ENCODE measurements at places on chromosomes 5 and 9. TPM values are rescaled to one million over a fixed set of nuclear protein-coding genes. Genes with fewer than 3 reads are reported as not detected.
A peak's percentile ranks its signal among the peaks of the same experiment; 100 is the strongest.

GRCh38 chr9:134922066-134922931 is 4.6 kb upstream of the FCN1 start:
- DNase-seq: no peak
- H3K36me3 ChIP-seq: peaks cover 3% of the 10 kb centered on the region
- no peaks in the 10 kb centered on the region for H3K4me1 ChIP-seq
- H3K4me3 ChIP-seq: no peak overlapping the region
- no peaks in the 10 kb centered on the region for H3K27me3 ChIP-seq
- no peak overlapping the region for H3K27ac ChIP-seq

GRCh38 chr5:103014983-103015382 is 105.0 kb downstream of the GIN1 start:
- no peaks in the 10 kb centered on the region for H3K4me1 ChIP-seq
- no peaks in the 10 kb centered on the region for H3K27me3 ChIP-seq

DNA sequence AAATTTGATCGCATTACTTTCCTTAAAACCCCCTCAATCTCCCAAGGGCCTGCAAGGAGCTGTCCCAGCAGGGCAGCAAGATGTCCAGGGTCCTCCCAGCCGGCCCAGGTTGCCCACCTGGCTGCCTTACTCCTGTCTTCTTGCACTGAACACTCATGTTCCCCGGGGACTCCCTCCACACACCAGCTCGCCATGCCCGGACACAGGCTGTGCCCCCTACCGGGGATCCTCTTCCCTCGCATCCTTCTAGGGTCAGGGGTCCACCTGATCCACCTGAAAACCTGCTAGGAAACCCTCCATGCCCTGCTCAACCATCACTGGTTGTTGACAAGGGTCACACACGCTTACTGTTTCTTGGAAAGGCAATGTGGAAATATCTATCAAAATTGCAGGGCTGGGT is 172.0 kb upstream of the MSX2 start:
- no peaks in the 10 kb centered on the region for H3K4me1 ChIP-seq
- no peaks in the 10 kb centered on the region for H3K27me3 ChIP-seq
- H3K4me3 ChIP-seq: no peak overlapping the region
- no peaks in the 10 kb centered on the region for H3K36me3 ChIP-seq
- H3K27ac ChIP-seq: no peak overlapping the region

TOR4A gene
- 6.2 TPM for total RNA-seq

FOXD4L5 gene
- not detected for total RNA-seq

DNA sequence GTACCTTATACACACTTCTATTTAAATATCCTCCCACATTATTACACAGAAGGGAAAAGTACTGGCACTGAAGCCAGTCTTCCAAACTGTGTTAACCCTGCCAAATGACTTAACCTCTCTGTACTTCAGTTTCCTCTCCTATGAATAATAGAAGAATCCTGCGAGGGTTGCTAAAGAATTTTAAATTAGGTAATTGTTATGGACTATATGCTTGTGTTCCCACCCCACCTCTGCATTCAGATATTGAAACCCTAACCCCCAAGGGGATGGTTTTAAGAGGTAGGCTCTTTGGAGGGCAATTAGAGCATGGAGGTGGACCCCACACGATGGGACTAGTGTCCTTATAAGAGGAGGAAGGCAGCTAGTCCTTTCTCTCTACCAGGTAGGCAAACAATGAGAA is 72.7 kb downstream of the TTLL11 start:
- H3K36me3 ChIP-seq: no peaks in the 10 kb centered on the region
- DNase-seq: no peak
- peaks cover 12% of the 10 kb centered on the region for H3K4me1 ChIP-seq
- no peaks in the 10 kb centered on the region for H3K27me3 ChIP-seq
- H3K27ac ChIP-seq: no peak overlapping the region

- DNase-seq: no peak
- H3K27ac ChIP-seq: no peak overlapping the region
- peak overlapping the region; percentile 81 for H3K4me3 ChIP-seq
- H3K36me3 ChIP-seq: no peaks in the 10 kb centered on the region
- H3K4me1 ChIP-seq: no peaks in the 10 kb centered on the region
These were observed 697 bp downstream of the SLC1A1 start for GRCh38 chr9:4490705-4491625.

DNA sequence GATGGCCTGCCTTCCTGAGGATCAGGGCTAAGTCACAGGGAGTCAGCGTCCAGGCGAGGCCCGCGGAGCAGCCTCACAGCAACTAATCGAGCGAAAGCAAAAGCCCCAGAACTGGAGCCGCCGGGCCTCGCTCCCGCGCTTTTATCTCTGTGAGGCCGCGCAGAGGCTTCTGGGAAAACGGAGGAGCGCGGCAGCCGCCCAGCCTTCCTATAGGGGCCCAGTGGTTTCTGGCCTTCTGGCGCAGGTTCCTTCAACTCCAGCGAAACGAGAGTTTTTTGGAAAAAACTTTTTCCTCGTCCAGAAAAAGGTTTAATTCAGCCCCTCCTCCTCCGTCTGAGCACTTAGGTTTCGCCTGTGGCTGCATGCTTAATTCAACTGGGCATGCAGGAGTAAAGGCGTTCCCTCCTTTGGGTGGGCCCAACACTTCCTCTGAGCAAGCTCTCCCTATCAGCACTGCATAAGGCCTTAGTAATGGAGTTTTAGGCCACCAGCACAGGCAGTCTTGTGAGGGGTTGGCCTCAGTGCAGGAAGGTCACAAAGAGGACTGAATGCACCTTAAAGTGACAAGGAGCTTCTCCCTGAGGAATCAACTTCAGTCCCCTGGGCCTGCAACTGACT is at the start of gene MEIKIN:
Gene MEIKIN (minus strand): TSS at position 113 of the 618 bp plus-strand sequence. CDS start 158 bp downstream, outside the sequence.
- DNase-seq: no peak
- no peaks in the 10 kb centered on the region for H3K27me3 ChIP-seq
- no peaks in the 10 kb centered on the region for H3K36me3 ChIP-seq
- H3K4me1 ChIP-seq: no peaks in the 10 kb centered on the region
- no peak within 1 kb of the TSS for H3K4me3 ChIP-seq

ZNF879 gene
- total RNA-seq: 6.4 TPM

PCDHA5 gene
- total RNA-seq: 0.39 TPM

- no peaks in the 10 kb centered on the region for H3K27me3 ChIP-seq
- H3K36me3 ChIP-seq: no peaks in the 10 kb centered on the region
- DNase-seq: no peak
- no peak overlapping the region for H3K27ac ChIP-seq
- peaks cover 3% of the 10 kb centered on the region for H3K4me1 ChIP-seq
These were observed 115.1 kb upstream of the MTAP start for GRCh38 chr9:21687351-21687750.

GRCh38 chr5:15598294-15598902 is 98.4 kb downstream of the FBXL7 start:
- H3K27ac ChIP-seq: no peak overlapping the region
- DNase-seq: no peak
- no peak overlapping the region for H3K4me3 ChIP-seq
- H3K36me3 ChIP-seq: peaks cover 3% of the 10 kb centered on the region

DNA sequence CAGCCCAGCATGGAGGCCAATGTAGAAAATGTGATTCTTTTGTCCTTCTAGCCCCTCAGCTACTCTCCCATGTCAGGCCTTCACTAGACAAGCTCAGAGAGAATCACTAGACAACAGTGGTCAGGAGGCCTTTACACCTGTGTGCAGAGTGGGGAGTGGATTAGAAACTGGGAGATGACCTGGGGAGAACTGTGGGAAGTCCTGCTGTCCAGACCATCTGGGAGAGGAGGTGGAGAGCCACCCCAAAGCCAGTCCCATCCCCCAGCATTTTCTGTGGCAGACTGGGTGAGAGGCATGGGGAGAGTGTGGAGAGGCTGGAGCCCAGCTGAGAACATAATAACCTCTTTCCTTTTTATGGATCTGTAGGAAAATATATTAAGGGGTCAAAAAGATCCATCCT is 452.0 kb upstream of the DMAC1 start:
- no peak overlapping the region for H3K27ac ChIP-seq
- no peaks in the 10 kb centered on the region for H3K27me3 ChIP-seq
- H3K4me1 ChIP-seq: no peaks in the 10 kb centered on the region
- no peak for DNase-seq
- no peak overlapping the region for H3K4me3 ChIP-seq

GRCh38 chr5:67996596-67996995 is 219.0 kb upstream of the PIK3R1 start:
- H3K4me1 ChIP-seq: no peaks in the 10 kb centered on the region
- H3K27me3 ChIP-seq: no peaks in the 10 kb centered on the region
- H3K27ac ChIP-seq: no peak overlapping the region

DNA sequence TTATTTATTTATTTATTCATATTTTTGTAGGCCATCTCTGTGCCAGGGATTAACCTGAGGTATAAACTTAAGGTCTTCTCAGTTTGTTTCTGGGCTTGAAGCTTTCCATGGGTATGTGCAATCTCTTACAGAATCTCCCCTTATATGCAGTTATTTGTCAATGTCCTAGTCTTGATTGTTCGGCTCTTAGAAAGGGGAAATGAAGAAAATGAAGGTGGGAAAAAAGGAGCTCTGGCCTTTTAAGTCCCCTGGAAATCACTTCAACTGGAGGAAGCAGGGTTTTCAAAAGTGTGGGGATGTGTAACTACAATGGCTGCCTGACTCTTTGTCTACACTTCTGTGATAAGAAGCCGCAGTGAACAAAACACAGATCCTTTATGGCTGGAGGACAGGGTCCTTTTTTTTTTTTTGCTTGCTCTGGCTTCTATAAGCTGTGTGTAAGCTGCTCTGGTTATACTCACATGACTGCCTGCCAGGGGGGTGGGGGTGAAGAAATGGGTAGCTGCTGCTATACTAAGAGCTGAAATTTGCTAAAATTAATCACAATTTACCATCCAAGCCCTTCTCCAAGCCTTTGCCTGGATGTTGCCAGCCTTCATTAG is 33.7 kb downstream of the CENPP start:
- no peak for DNase-seq
- no peak overlapping the region for H3K27ac ChIP-seq
- no peaks in the 10 kb centered on the region for H3K4me1 ChIP-seq
- peaks cover 19% of the 10 kb centered on the region for H3K36me3 ChIP-seq
- no peaks in the 10 kb centered on the region for H3K27me3 ChIP-seq

DNA sequence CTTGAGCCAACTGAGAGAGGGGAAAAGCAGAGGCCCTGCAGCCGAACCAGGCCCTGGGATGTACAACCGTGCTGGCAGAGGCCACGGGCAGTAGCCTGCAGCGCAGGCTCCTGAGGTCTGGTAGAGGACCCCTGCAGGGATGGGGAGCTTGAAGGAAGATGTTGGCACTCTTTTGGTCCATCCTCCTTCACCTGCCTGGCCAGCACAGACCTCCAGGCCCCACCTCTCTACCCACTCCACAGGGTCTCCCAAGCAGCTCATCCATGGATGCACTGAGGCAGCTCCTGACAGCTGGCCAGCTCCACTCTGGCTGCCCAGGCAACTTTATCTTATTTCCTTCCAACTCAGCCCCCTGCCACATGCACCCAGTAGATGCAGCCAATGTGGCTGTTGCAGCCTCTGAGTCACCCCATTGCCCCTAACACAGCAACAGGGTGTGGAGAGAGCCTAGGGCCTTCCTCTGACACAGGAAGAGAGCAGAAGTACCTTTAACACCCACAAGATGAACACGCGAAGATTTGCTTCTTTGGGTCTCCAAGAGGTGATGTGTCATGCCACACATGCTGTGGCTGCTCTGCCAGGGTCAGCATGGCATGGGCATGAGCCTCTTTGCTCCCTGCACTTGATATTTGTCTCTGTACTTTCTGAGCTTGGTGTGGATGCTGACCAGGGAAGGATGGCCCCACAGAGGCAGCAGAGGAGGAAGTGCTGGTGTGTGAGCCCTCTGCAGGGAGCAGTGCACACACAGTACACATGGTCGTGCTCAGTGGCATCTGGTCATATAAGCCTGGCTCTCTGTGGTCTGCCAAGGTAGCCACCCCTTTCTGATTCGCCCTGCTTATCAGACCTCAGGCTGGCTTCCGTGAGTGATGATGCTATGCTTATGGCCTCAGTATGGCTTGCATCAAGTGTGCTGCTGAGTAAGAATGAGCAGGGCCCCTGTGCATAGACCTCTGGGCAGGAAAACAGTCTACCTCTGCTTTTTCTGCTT is 117.2 kb downstream of the NRG2 start:
- H3K27me3 ChIP-seq: no peaks in the 10 kb centered on the region
- H3K36me3 ChIP-seq: no peaks in the 10 kb centered on the region
- H3K4me3 ChIP-seq: no peak overlapping the region
- no peak overlapping the region for H3K27ac ChIP-seq
- H3K4me1 ChIP-seq: no peaks in the 10 kb centered on the region
- no peak for DNase-seq

DNA sequence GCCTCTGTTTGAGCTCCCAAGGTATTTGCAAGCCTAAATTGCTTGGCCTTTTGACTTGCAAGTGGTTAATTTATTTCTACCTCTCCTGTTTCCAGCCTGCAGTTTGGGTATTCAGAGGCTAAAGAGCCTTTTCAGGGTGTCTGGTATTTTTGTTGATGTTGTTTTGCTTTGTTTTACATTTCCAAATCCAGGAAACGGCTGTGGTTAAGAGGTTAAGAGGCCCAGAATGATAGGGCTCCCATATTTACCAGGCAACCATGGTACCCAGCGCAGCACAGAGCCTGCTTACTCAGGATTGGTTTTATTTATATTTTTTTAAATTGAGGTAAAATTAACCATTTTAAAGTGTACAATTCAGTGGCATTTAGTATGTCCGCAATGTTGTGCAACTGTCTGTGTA is 92.1 kb downstream of the PDZD2 start:
- no peaks in the 10 kb centered on the region for H3K27me3 ChIP-seq
- H3K4me1 ChIP-seq: peaks cover 14% of the 10 kb centered on the region
- peak overlapping the region; percentile 85 for H3K27ac ChIP-seq
- DNase-seq: peak; percentile 50
- no peaks in the 10 kb centered on the region for H3K36me3 ChIP-seq

GRCh38 chr5:10660135-10660534 is 96.3 kb downstream of the ANKRD33B start:
- H3K27ac ChIP-seq: no peak overlapping the region
- no peak overlapping the region for H3K4me3 ChIP-seq
- no peaks in the 10 kb centered on the region for H3K4me1 ChIP-seq
- H3K27me3 ChIP-seq: no peaks in the 10 kb centered on the region

DNA sequence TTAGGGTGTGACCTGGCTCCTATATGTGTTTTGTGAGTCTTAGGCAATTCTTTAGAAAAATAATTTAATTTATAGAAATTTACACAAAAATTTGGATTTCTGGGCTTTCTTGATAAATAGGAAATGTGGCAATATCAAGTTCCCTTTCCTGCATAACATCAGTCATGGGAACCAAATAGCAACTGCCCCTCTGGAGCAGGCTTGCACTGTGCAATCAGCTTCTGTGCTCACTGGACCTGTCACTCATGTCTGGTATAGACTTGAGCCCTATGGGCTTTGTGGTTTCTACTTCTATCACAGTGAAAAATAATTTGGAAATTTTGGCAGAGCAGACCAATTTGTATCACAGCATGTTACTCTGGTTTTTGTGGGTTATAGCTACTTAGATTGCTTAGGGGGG is 131.7 kb downstream of the ADGRV1 start:
- no peaks in the 10 kb centered on the region for H3K4me1 ChIP-seq
- H3K4me3 ChIP-seq: no peak overlapping the region
- H3K27me3 ChIP-seq: no peaks in the 10 kb centered on the region
- H3K36me3 ChIP-seq: peaks cover 43% of the 10 kb centered on the region

DNA sequence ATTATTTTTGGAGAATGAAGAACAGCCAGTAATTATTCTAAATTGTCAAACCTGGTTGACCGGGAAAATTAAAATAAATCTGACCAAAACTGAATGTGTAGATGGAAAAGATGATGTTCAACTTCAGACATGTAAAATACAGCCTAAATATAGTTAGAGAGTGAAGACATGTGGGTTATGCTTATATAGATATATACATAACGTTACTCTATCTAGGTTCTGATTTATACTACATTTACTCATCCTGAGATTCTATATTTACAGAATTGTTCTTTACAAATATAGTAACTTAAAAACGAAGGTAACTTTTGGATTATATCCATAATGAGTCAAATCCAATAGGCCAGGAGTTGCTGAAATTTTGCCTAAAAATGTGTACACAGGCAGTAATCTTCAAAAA is 20.8 kb upstream of the THG1L start:
- no peak overlapping the region for H3K4me3 ChIP-seq
- H3K4me1 ChIP-seq: no peaks in the 10 kb centered on the region

Measured in H9 (cell line).